Activated CD4-positive, alpha-beta T cell treated with anti-CD3 and anti-CD28 coated beads, Interleukin-2, Interleukin-6, amounts not matched to agents 100 ng/mL and 50 ng/mL, durations not matched to agents 16 hours and 8 hours (primary cell): ENCODE measurements at places on chromosomes 11 and 22.
A peak's percentile ranks its signal among the peaks of the same experiment; 100 is the strongest.

GRCh38 chr22:36728505-36728904 lies 25.0 kb upstream of the CACNG2 start:
- DNase-seq: no peak

- DNase-seq: no peak
These were observed 422.7 kb downstream of the MIAT start for GRCh38 chr22:27080036-27080578.

DNA sequence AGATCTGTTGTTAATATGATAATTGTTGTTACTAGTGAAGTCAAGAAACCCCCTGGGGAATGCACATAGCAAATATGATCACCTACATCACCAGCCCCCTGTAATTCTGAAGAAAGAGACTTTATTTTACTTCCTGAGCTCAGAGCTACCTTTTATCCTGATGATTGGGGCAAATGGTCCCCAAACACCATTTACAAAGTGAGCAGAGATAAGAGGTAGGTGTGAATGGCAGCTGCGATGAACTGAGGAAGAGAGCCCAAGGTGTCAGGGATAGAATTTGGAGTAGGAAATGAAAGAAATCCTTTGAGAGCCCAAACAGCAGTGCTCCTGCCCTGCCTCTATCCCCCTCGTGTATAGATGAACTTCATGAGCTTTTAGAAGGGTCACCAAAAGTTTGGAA lies 69.1 kb downstream of the TENM4 start:
- no peak for DNase-seq

DNA sequence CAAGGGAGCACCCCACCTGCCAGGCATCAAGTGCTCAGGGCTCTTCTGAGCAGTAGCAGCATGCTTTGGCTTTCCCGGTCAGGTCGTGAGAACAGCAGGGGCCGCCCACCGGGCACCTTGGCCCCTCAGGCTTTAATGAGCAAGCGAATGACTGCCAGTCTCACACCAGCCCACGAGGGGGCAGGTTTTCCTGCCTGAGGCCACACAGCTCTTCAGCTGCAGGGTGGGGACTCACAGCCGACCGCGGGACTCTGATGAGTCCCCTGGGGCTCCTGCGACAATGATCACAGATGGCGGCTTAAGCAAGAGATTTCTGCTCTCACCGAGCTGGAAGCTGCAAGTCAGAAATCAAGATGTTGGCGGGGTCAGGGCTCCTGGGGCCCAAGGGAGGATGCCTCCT lies 14.3 kb upstream of the FGF19 start:
- DNase-seq: peak; percentile 39

DNA sequence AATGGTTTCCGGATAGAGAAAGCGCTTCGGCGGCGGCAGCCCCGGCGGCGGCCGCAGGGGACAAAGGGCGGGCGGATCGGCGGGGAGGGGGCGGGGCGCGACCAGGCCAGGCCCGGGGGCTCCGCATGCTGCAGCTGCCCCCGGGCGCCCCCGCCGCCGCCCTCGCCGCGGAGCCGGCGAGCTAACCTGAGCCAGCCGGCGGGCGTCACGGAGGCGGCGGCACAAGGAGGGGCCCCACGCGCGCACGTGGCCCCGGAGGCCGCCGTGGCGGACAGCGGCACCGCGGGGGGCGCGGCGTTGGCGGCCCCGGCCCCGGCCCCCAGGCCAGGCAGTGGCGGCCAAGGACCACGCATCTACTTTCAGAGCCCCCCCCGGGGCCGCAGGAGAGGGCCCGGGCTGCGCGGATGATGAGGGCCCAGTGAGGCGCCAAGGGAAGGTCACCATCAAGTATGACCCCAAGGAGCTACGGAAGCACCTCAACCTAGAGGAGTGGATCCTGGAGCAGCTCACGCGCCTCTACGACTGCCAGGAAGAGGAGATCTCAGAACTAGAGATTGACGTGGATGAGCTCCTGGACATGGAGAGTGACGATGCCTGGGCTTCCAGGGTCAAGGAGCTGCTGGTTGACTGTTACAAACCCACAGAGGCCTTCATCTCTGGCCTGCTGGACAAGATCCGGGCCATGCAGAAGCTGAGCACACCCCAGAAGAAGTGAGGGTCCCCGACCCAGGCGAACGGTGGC lies 15.7 kb downstream of the PIK3IP1 start:
- no peak for DNase-seq

GRCh38 chr11:65571940-65572339 lies 398 bp upstream of the FAM89B start:
- no peak for DNase-seq

DNA sequence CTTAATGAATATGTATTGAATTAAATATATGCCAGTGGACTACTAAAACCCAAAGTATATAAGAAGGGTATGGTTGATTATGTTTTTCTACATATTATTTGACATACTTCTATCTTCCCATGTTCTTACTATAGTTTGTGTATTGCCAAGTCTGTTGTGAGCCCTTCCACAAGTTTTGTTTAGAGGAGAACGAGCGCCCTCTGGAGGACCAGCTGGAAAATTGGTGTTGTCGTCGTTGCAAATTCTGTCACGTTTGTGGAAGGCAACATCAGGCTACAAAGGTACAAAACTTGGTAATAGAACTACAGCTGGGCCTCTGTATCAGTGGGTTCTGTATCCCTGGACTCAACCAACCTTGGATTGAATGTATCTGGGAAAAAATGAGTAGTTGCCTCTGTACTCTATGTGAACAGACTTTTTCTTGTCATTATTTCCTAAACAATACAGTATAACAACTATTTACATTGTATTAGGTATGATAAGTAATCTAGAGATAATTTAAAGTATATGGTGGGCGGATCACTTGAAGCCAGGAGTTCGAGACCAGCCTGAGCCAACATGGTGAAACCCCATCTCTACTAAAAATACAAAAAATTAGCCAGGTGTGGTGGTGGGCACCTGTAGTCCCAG lies 38.7 kb upstream of the TTC36 start:
- DNase-seq: peak; percentile 85

DNA sequence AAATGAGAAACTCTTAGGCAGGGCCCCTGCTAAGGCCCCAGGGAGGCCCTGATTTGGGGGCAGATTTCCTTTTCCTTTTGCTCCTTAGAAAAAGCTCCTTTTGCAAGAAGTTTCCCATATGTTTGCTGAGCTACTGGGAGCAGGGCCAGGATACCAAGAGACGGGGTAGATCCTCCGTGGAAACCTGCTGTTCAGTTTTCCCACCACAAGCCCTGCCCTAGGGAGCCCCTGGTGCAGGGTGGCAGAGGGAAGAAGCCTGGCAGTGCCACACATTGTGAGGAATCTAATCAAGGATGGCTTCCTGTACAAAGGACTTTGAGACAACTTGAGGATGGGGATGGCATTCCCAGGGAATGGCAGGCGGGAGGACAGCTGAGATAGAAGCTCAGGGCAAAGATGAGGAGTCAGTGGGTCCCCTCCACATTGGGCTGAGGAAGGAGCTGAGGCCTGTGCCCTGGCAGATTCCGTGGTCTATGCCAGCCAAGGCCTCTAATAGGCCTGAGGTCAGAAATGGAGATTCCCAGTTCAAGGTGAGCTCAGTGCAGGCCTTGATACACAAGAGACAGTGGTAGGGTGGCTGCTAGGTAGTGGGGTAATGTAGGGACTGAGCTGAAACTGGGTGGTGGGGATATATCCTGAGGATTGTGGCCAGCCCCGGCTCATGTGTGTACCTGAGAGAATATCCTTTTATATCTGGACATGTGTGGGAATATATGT lies 15.0 kb downstream of the TUB start:
- DNase-seq: no peak

GRCh38 chr11:80846979-80847378 lies 1406.1 kb upstream of the TENM4 start:
- peak; percentile 32 for DNase-seq

- peak; percentile 29 for DNase-seq
These were observed 36.3 kb downstream of the HORMAD2 start for GRCh38 chr22:30116362-30117117.

DNA sequence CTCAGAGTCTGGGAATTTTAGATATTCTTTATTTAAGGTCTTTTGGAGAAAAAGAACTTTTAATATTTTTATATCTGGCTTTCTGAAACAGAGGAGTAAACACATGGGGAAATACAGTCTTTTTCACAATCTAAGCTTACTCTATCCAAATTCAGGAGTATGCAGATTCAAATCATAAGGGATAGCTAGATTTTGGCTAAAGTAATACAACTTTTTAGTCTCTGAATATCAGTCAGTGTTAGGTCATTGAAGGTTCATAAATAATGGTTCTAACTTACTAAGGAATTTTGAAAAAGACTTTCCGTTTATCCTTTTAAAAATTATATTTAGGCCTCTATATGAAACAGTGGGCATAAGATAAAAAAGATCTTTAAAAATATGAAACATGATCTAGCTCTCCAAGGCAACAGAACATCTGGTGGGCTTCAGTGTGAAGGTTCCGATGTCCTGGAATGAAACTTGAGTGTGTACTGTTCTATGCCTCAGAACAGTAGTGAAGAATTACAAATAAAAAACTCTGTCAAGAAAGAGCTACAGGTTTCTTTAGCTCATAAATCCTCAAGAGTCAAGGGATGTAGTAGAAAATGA lies 165.2 kb upstream of the PDGFD start:
- no peak for DNase-seq

DNA sequence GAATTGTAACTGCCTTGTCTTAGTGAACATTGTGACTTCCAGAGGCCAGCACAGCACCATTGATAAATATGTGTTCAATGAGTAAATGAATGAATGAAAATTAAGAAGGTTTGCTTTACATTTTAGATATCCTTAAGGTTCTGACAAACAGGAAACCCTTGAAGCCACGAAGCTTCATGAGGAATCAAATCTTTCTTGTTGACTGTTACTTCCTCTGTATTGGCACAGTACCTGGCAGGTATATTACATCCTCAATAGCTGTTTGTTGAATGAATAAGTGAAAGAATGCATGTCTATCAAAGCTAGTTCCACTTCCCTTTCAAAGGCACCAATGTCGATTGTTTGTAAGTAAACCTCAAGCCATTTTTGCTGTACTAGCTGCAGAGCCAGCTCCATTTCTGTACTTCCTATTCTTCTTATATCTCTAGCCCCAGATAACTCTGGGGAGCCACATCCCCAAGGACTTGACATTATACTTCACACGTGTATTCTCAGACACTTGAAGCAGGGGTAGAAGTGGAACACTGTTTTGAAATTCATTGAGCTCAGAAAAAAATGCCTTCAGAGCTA lies 140.3 kb upstream of the RAG2 start:
- DNase-seq: no peak

DNA sequence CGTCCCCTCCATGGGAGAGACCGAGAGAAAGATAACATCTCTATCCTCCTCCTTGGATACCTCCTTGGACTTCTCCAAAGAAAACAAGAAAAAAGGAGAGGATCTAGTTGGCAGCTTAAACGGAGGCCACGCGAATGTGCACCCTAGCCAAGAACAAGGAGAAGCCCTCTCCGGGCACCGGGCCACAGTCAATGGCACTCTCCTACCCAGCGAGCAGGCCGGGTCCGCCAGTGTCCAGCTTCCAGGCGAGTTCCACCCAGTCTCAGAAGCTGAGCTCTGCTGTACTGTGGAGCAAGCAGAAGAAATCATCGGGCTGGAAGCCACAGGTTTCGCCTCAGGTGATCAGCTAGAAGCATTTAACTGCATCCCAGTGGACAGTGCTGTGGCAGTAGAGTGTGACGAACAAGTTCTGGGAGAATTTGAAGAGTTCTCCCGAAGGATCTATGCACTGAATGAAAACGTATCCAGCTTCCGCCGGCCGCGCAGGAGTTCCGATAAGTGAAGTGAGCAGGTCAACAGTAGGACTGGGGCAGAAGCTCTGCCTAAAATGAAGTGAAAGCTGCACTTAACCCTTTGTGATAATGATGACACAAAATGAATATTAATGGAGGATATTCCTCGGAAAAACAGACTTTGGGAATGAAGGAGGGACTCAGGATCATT lies 65.3 kb downstream of the WNT11 start:
- DNase-seq: no peak

DNA sequence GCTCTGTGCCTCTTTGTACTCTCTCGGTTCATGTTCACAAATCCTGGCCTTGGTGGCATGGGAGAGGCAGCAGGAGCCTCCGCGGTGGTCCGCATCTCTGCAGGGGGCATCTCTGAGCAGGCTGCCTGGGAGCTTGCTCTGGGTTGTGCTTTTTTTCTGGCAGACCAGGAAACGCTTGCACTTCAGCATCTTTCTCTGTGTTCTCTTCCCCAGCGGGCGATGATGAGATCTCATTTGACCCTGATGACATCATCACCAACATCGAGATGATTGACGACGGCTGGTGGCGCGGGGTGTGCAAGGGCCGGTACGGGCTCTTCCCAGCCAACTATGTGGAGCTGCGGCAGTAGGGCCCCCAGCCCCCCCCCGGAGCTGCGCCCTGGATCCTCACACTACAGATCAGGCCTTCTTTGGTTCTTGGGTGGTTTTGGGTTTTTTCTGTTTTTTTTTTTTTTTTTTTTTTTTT lies 36.5 kb downstream of the CTTN start:
- DNase-seq: no peak
